ENCODE measurements at places on chromosomes 7 and 10.

- no peak for DNase-seq
Measured at GRCh38 chr10:42551582-42552187, 86.7 kb downstream of the ZNF33B start.

- no peak for DNase-seq
Measured at GRCh38 chr7:157399086-157399687, 62.4 kb downstream of the DNAJB6 start.

DNA sequence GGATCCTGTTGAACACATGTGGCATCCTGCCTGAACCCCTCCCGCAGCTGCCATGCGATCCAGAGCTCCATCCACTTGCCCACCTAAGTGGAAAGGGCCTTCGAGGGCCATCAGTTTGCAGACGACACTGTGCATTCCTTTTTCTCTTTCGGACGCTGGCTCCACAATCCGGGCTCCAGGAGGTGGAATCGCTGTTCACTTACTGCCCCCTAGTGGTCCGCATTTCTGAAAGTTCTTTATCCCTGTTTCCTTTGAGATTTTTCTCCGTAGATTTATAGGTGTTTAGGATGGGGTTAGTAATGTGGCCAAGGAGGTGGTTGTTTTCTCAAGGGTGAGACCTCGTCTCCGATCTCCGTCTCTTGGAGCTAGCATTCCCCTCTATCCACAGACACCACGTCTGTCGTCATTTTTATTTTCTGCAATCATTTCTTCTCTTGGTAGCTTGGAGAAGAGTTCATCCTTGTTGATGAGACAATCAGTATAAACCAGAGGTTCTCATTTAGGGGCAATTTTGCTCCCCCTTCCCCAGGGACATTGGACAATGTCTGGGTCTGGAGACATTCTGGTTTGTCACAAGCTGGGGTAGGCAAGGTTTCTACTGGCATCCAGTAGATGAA is 204.6 kb downstream of the ARHGAP21 start:
- no peak for DNase-seq

DNA sequence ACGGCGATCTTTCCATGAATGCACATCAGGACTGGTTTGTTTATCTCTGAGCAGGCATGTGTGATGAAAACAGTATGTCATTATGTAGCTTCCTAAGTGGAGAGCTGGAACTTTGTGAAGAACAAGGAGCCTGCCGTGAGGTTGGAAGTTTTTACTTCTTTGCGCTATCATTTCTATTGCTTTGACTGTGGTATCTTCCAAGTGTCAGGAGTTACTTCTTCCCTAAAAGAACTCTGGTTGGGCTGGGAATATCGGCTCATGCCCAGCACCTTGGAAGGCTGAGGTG is 167.4 kb upstream of the AHR start:
- DNase-seq = no peak

GRCh38 chr7:44618753-44619152 is 12.3 kb downstream of the OGDH start:
- DNase-seq = no peak

DNA sequence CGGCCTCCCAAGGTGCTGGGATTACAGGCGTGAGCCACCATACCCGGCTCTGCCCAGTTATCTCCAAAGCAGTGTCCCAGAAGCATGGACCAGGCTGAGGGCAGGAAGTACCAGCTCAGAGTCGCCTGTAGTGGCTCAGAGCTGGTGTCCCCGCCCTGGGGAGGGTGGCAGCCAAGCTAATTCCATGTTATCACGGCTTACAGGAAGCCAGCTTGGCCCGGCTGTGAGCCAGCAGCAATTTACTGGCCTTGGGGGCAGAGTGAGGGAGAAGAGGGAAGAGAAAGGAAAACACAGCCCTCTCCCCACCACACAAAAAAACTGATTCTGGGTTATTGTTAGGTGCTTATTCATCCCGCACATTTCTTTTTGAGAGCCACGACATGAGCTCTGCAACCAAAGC is 88.1 kb downstream of the HIP1 start:
- no peak for DNase-seq

DNA sequence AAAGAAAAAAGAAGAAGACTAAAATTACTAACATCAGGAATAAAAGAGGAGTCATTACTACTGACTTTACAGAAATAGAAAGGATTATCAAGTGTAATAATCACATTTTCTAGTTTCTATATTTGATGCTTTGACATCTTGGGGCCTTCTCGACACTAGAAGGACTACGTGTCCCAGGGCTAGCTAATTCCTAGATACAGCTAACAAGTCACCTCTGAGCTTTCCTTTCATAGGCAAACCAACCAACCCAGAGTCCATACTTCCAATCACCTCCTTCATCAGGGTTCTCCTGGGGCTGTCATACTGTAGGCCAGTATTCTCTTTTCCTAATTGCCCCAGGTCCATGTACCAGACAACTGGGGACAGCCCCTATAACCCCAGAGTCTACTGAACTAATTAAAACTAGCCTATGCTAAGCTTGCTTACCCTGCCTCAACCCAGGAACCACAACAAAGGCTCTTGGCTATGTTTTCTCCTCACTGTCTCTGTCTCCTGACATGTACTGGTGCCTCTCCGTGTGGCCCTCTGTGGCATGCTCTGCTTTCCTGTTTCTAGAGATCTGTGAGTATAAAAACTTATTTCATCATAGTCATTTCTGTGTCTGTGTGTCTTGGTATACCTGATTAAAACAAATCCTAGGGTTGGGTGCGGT is 6.7 kb upstream of the PARP12 start:
- DNase-seq = no peak

Data from coronary artery (tissue), 2 donors.